AG10803 (cell line): ENCODE measurements at places on chromosomes 5 and 9.
A peak's percentile ranks its signal among the peaks of the same experiment; 100 is the strongest.

- no peak for DNase-seq
These were observed 239.9 kb upstream of the PANK3 start for GRCh38 chr5:168819004-168819621.

- DNase-seq, result no peak
These were observed 207.5 kb downstream of the CHSY3 start for GRCh38 chr5:130111746-130112145.

DNA sequence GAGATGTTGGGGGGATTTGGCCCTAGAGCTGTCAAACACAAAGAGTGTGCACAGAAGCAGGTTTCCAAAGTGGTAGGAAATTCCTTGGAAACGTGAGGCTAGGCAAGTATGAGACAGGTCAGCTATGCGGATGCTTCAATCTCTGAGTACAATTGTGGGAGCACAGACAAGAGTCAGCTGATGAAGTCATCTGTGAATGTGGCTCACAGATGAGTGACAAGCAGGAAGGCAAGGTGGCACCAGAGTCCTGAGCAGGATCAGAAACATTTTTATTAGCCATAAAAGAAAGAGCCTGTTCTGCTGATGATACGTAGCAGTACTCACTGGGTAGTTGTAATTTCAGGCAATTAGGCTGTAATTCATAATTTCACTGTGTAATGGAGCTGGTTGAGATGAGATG lies 117.0 kb downstream of the DCP2 start:
- DNase-seq, result no peak

DNA sequence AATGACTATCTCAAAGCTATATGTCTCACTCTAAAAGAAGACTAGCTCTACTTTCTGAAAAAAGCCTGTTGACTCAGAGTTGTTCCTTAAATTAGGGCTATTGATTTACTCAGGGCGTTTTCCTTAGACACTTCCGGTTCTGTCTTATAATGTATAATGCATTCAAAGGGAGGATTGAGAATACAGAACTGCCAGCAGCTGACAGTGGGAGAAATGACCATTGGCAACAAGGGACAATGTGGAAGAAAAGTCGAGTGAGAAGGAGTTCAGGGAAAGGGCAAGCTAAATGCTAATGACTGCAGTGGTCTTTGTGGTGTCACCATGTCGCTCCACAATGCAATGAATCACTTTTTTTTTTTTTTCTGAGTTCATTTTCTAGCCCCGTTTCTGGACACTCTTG lies 65.7 kb upstream of the ANKH start:
- no peak for DNase-seq

- DNase-seq, result no peak
These were observed 29.2 kb upstream of the NSMF start for GRCh38 chr9:137488327-137488653.

DNA sequence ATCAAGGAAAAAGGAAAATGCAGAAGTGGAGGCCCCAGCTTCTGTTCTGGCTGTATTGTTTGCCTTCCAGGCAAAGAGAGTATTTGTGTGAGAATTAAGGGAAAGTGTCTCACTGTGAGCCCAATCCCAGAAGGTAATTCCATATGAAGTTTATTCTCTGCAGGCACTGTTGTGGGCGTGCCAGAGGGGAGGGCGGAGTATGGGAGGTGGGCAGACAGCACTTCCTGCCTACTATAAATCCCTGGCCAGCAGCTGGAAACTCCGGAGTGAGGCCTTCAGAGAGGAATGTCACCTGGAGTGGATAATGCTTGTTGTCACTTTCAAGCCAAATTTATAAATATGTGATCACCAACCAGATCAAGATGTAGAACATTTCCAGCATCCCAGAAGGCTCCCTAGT lies 209.5 kb downstream of the ARHGAP26 start:
- no peak for DNase-seq

DNA sequence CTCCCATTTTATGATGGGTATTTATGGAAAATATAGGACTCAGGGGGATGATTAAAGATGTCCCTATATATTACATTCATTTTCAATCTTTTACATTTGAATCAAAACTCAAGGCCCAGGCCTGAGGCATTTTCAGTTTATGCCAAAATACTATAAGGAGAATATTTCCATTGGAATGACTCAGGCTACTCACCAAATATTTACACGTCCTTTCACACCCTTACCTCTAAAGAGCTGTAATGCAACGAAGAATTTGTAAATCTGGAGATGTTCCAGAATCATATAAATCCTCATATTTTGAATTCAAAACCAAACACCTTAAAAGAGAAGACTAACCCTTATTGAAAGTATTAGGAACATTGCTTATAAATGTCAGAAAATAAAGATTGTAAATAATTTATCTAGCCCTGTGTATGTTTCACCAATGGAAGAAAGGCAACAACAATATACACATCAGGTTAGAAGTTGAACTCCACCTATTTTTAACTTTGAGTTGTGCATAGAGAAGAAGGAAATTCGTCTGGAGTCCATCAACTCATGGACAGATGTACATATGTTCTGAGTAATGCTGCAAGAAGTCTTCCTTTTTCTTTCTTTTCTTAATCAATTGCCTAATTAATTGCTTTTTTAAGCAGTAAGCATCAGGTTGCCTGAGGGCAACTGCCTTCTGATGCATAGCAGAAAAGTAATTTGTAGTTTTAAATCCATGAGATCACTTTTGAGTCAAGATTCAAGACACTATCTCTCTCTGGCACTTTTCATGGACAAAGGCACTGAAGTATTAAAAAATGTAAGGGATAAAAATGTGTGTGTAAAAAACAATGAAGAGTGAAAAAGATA lies 579.3 kb upstream of the RGMB start:
- DNase-seq, result no peak

DNA sequence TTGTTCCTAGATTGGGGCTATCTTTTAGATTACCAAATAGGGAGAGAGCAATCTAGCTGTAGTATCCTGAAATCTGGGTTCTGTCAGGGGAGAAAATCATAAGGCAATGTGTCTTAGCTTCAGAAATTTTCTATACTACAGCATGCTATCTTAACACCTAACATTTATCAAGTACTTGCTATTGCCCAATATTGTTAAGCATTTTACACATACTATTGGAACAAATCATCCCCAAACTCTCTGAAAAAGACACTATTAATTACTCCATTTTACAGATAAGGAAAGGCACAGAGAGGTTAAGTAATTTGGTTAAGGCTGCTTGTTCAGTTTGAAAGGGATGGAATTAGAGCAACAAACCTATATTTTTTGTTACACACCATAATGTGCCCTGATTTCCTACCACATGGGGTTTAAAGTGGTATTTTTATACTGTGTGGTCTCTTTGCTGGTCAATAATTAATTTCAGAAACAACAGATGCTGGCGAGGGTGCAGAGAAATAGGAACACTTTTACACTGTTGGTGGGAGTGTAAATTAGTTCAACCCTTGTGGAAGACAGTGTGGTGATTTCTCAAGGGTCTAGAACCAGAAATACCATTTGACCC lies 57.2 kb upstream of the RIC1 start:
- no peak for DNase-seq

DNA sequence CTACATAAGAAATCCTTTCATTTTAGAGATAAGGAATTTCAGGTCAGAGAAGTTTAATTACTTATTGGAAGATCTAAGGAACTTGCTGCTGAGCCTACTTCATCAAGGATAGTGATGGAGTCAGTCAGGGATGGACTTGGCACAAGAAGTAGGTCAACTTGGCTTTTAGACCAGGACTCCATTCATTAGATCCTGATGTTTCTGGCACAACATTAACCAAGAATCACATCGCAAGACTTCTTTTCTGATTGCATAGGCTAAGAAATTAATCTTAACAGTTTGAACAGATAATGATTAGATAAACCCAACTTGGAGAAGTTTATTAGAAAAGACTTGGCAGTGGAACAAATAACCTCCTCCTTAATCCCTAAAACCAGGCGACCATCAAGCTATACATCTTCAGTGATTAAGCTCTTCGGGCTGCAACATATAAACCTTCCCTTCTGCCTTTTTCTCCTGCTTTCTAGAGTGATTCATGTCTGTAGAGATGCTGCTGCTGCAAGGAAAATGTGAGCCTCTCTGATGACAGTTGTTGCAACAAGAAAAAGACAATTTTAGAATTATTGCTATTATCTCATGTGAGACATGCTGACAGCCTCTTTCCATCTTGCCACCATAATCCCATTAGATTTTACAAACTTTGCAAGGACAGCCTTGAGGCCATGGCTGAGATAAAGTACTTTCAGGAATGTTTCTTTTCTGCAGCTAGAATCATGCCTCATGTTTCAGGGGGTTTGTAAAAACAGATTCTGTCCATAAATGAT lies 207.9 kb upstream of the SLC27A6 start:
- no peak for DNase-seq

- no peak for DNase-seq
These were observed 7.4 kb upstream of the TRPM3 start for GRCh38 chr9:71128796-71129195.

DNA sequence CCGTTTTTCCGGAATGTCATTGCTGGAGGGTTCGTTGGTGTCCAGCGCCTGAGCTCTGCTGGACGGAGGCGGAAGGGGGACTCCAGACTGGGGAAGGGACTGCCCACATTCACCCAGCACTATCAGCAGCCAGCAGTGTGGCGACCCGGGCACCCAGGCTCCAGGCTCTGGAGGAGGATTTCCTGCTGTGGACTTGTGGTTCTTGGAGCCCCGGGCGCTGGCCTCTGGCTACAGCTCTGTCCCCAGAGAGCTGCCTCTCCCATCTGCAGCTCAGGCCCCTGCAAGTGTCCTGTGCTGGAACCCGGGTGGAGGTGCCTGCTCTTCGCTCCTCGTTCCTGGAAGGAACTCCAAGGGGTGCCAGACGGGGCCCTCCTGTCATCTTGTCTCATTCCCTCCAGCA lies 152.6 kb downstream of the RGS3 start:
- no peak for DNase-seq

DNA sequence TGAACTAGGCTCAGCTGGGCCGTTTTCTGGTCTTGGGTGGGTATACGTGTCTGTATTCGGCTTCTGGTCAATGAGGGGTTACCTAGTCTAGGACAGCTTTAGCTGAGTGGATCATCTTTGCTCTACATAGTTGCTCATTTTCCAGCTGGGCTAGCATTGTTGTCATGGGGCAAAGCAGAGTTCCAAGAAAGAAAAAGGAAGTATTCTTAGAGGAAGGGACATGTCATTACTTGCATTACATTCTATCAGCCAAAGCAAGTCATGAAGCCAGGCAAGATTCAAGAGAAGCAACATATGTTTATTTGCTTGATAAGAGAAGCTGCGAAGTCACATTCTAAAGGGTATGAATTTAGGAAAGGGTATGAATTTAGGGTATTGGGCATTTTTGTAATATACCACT lies 396.5 kb downstream of the ZNF608 start:
- no peak for DNase-seq

DNA sequence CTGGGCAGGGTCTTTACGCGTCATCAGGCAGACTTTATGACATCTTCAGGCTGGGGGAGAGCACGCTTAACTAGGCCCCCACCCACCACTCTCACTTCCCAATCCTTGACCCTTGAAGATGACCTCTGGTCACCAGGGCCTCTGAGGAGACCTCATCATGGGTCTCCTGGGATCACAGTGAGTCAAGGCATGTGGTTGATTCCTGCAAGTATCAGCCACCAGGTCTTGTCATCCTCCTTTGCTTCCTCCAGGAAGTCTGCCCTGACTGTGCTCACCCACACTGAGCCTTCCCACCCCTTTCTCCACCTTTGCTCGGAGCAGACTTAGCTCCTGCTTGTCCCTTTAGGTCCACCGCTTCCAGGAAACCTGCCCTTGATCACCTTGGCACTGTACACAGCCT lies 17.3 kb downstream of the ODF2 start:
- DNase-seq, result no peak

- peak; percentile 63 for DNase-seq
These were observed 27.5 kb downstream of the SREK1 start for GRCh38 chr5:66171349-66172344.

GRCh38 chr5:134603059-134603458 lies 29.6 kb downstream of the SAR1B start:
- peak; percentile 20 for DNase-seq

DNA sequence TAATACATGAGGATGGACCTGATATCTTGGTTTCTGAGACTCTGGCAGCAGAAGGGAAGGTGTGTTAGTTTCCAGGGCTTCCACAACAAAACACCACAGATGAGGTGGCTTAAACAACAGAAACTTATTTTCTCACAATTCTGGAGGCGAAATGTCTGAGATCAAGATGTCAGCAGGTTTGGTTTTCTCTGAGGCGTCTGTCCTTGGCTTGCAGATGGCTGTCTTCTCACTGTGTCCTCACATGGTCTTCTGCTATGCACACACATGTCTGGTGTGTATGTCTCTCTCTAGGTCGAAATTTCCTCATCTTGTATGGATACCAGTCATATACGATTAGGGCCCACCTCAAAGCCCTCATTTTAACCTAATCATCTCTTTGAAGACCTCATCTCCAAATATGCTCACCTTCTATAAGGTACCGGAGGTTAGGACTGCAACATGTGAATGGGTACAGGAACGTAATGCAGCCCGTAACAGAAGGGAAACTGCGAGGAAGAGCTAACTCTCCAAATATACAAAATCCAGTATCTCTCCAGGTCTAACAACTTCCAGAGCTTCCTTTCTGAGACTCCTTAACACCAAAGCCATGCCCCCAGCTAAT lies 139.8 kb upstream of the SMARCA2 start:
- DNase-seq, result no peak

- no peak for DNase-seq
These were observed 9.9 kb upstream of the SPIN1 start for GRCh38 chr9:88378317-88378716.

GRCh38 chr9:91166796-91167366 lies 194.8 kb downstream of the AUH start:
- DNase-seq, result no peak

- no peak for DNase-seq
These were observed 234.1 kb downstream of the TMEM161B start for GRCh38 chr5:88034520-88034919.

GRCh38 chr5:60492958-60493357 lies 207.0 kb downstream of the DEPDC1B start:
- no peak for DNase-seq

GRCh38 chr5:108528655-108529054 lies 146.8 kb upstream of the FBXL17 start:
- no peak for DNase-seq

DNA sequence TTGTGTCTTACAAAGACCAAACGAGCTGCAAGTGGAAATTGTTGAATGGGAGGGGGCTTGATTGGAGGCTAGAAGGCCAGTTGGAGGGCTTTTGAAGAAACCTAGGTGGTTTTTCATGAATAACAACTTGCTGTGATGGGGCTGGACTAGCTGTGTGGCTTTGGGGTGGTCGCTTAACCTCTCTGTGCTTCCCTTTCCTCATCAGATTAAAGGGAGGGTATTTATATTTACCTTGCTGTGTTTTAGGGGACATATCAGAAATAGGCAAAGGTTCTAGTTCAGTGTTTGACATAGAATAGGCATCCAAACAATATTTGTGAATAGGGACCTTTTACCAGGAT lies 74.9 kb downstream of the ZNF618 start:
- DNase-seq, result no peak

DNA sequence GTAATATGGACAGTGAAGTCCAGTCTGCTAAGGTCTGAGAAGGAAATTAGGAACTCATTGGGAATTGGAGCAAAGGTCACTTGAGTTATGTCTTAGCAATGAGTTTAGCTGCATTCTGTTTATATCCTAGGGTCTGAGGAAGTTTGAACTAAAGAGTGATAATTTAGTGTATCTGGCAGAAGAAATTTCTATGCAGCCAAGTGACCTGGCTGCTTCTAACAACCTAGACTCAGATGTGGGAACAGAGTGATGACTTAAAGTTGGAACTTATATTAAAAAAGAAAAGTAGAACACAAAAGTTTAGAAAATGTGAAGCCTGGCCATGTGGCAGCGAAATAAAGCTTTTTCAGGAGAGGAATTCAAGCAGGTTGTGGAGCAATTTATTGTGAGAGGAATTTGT lies 106.2 kb downstream of the PRDM9 start:
- no peak for DNase-seq

- no peak for DNase-seq
These were observed 2.5 kb downstream of the BRIX1 start for GRCh38 chr5:34918025-34918424.
